ENCODE measurements at places on chromosomes 2 and 18. TPM values are rescaled to one million over a fixed set of nuclear protein-coding genes. Genes with fewer than 3 reads are reported as not detected.

DNA sequence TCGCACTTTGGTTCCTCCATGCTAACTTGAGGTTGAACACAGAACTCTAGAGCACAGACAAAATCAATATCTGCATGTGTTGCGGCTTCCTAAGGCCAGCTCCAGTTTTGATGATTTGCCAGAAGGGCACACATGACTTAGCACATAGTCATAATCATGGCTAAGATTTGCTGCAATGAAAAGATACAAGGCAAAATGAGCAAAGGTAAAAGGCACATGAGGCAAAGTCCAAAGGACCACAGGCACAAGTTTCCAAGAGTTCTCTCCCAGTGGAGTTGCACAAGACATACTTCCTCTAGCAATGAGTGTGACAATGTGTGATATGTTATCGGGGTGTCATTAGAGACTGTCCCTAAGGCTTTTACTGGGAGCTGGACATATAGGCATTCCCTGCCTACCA, 24.2 kb upstream of the CXXC1 start:
- DNase-seq: no peak

MAP3K19 gene
- not detected for total RNA-seq

GRCh38 chr2:32136097-32136496, 29.6 kb upstream of the SLC30A6 start:
- DNase-seq: no peak

DNA sequence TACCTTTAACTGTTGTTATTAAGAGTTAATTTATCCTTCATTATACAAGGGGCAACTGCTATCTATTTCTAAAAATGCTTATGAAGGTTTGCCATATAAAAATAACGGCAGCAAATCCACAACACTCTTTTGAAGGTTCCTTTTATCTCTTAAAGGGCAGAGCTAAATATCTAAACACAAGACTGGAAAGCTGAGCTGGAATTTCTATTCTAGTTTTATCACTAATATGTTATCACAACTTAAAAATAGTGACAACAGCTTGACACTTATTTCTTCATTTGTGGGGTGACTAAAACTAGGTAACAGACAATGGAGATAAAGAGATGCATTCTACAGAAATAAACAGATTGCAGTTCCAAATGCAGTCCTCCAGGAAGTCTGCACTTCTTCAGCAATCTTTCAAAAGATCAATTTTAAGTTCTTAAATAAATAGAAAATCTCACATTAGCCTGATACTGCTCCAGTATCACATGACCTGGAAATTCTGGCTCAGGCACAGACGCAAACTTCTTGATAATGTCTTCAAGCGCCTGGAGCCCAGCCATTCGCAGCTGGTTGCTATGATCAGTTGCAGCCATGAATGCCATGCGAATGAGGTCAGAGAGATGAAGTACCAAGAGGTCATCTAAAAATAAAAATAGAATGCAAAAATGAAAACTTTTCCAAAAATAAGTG, 54.0 kb upstream of the STRN start:
- no peak for DNase-seq

GRCh38 chr18:76604935-76605240, 109.8 kb upstream of the ZNF516 start:
- no peak for DNase-seq

GRCh38 chr2:101751276-101751815, 53.8 kb downstream of the MAP4K4 start:
- DNase-seq: no peak

- no peak for DNase-seq
Observed at GRCh38 chr2:127389778-127390435, 2.1 kb upstream of the MAP3K2 start.

COLEC12 gene
- total RNA-seq: 2.0 TPM

- DNase-seq: no peak
Observed at GRCh38 chr2:7375901-7376300, 458.7 kb downstream of the RNF144A start.

RNF152 gene
- total RNA-seq: 23.0 TPM

GRCh38 chr2:145058457-145058856, 538.5 kb upstream of the ZEB2 start:
- no peak for DNase-seq

DNA sequence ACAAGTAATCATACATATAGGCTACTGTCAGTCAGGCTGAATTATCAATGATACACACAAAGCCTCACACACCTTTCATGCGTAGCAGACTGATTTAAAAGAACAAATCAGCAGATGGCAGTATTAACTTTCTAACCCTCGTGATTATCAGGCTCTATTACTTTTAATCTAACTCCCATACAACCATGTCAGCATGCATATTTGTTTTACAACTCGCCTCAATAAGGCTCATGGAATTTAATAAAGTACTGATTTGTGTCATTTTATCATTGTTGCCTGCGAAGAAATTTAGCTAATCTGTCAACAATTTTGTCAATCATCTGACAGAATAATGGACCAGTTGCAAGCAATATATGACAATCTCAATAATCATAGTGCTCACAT, 82.8 kb downstream of the SLC25A12 start:
- DNase-seq: peak; percentile 27

- no peak for DNase-seq
Observed at GRCh38 chr2:3604207-3604877, 9.4 kb downstream of the COLEC11 start.

DNA sequence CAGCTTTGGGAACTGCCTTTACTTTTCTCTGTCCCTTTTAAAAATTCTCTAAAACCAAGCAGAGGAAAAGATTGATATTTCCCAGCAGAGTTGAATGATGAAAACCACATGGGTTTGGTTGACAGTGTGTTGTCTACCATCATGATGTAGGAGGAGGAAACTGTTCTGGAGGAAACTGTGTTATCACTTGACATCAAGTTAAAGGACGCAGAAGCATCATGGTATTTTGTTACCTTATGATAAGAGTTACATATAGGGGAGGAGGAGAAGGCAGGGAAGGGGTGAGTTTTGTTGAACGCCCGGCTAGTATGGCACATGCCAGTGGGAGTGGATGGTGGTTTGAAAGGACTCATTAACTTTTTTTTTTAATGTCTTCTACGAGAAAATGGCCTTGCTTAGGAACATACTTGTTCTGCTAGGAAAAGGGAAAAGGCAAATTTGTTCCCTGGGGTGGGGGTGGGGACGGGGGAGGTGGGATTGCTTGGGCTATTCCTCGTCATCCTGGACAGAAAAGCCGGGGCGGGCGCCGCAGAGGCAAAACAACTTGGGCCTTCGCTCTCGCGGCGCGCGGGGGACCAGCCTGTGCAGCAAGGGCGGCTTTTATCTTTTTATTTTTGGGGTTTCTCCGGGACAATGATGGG, 766 bp downstream of the TMEM17 start:
- DNase-seq: no peak

GRCh38 chr2:43067254-43068040, 159.0 kb downstream of the ZFP36L2 start:
- peak; percentile 47 for DNase-seq

GRCh38 chr18:45330170-45330594, 285.1 kb upstream of the SLC14A2 start:
- DNase-seq: no peak

DNA sequence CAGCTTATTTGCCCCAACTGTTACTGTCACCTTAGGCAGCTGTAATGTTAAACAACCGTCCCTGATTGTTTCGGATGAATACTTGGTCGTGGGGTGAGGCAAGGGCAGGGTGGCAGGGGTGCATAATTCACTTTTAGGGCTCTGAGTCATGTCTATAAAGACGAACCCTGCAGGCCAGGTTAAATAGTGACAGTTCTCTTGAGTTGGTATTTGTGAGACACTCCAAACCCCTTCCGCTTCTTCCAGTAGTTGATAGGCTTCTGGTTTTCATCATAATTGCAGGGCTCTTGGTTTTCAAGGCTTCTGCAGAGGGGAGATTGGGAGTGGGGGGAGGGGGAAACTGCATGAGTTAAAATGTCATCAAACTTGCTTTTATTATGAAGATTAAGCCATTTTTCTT, 97.2 kb upstream of the TSPYL6 start:
- no peak for DNase-seq

Data from neural progenitor cell (in vitro differentiated cells).